ENCODE measurements at places on chromosomes 2 and 18.

- no peak for DNase-seq
Measured at GRCh38 chr2:215728504-215729065, 284.8 kb downstream of the MREG start.

- DNase-seq = no peak
Measured at GRCh38 chr2:74374509-74375205, 5.5 kb downstream of the DCTN1 start.

DNA sequence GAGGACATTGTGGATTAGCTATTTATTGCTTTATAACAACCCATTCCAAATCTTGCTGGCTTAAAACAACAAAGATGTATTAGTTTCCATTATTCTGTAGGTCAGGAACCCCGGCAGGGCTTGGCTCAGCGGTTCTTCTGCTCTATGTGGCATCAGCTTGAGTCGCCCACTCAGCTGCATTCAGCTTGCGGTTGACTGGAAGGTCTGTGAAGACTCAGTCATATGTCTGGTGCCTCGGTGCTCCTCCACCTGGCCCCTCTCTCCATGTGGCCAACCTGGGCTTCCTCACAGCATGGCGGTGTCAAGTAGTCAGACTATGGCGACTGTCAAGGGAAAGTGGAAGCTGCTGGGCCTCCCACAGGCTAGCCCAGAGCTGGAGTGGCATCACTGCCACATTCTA, 48.6 kb downstream of the EMILIN2 start:
- DNase-seq = no peak

GRCh38 chr2:122340246-122340645, 584.8 kb downstream of the TSN start:
- no peak for DNase-seq

- no peak for DNase-seq
Measured at GRCh38 chr2:119462574-119462973, 30.9 kb downstream of the TMEM37 start.

DNA sequence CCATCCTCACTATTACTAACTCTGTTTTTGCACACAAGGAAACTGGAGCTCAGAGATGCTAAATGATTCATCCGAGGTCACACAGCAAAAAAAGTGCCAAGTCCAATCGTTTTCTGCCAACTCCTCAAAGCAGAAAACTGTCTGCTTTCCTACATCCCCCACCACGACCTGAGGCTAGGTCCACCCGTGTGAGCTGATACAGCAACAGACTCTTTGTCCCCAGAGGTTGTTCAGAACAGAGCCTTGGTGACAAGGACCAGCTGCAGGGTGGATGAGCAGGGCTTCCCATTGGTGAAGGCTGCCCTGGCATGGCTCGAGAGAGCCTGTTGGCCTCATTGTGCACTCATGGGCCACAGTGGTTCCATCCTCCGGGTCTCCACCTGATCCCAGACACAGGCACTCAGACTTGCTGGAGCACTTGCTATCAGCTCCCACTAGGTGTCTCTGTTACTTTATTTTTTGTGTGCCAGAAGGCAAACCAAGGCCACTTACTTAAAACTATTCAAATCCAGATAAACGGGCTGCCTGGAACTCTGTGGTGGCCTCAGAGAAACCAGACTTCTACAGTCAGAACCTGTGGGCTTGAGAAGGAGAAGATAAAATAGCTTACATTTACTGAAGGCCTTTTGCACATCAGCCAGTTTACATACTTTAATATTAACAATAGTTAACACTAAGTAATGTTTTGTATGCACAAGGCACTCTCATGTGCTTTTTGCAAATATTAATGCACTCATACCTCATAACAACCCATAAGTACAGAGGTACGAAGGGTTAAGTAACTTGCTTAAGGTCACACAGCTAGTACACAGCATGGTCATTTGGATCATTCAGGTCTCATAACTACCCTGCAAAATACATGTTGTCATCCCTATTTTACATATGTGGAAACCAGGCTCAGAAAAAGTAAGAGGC, 62.9 kb upstream of the CTIF start:
- DNase-seq = peak; percentile 67

GRCh38 chr2:64944484-64944883, 44.7 kb upstream of the SLC1A4 start:
- no peak for DNase-seq

DNA sequence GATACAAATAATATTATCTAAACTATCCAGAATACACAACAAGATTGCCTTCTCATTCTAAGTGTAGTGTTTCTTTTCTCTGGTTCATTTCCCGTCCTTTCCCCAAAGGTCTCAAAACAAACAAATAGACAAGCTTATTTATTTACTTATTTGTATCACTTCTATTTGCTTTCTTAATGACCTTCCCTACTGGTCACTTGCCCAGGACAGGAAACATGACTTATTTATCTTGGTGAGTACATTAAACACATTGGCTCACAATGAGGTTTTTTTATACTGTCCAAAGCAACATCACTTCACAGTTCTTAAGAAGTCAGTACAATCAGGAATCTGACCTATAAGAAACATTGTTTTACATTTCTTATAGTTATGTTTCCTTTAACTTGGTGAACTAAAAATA, 123.3 kb upstream of the KYNU start:
- DNase-seq = no peak

GRCh38 chr2:55162284-55163006, 69.6 kb downstream of the CLHC1 start:
- no peak for DNase-seq
